ENCODE measurements at places on chromosomes 2 and 18.

DNA sequence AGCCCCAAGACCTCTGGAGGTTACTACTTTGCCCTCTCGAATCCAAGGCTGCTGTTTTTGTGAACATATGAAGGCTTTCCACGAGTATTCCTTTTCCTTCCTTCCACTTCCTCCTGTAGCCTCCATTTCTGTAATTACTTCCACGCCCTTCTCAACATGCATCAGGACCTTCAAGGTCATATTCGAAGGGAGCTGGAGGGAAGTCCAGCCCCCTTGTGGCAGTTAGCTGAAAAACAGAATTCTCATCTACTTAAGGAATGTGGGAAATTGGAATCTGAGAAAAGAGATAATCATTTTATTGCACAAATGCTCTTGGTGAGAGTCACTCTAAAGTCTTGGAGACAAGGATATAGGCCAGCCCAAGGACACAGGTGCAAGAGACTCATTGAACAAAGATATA, 1000.2 kb downstream of the TDRD15 start:
- DNase-seq = no peak

DNA sequence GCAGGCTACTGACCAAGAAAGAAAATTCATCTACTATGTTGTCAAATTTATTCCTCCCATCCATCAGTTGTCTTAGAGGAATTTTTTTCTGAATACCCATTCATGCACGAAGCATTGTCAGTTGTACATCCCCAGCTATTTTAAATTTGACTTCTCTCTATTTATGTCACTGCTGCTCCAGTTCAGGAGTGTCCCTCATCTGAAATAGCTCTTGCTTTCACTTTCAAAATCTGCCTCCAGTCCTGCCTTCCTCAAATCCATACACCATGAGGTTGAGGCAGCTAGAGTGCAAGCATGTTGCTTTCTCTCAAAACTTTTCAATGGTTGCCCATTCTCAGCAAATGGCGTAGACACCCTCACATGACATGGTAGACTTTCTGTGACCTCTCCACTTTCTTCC, 335.4 kb upstream of the CDH2 start:
- DNase-seq = no peak

DNA sequence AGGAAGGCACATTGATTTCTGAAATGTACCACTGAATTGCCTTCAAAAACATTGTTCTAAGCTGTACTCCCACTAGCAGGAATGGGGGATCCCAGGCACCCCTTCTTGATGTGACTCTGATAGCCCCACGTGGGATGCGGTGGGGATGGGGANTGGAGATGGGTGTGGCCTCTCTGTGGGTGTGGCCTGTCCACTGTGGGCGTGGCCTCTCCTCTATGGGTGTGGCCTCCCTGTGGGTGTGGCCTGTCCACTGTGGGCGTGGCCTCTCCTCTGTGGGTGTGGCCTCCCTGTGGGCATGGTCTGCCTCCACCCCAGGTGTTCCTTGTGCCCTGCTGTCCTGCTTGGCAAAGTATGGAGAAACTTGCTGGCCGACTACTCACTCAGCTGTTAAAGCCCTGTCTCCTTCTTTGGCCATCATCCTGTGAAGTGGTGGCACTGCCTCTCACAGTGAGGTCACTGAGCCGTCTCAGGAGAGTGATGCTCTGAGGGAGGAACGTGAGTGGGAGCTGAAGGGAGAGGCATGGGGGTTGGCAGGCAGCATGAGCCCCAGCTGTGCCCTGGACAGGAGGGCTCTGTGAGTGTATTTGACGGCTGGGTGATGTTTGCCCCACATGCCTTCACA, 6.7 kb upstream of the PARD6G start:
- peak; percentile 35 for DNase-seq

DNA sequence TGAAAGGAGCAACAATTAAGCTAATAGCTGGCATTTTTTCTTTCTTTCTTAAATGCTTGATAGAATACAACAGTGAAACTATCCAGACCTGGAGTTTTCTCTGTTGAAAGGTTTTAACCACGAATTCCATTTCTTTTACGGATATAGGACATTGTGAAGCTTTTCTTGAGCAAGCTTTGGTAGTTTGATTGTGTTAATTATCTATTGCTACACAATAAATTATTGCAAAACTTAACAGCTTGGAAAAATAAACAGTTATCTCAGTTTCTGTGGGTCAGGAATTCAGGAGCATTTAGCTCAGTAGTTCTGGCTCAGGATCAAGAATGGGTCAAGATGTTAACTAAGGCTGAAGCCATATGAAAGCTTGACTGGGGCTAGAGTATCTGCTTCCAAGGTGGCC, 11.7 kb downstream of the PHOSPHO2 start:
- DNase-seq = peak; percentile 56

DNA sequence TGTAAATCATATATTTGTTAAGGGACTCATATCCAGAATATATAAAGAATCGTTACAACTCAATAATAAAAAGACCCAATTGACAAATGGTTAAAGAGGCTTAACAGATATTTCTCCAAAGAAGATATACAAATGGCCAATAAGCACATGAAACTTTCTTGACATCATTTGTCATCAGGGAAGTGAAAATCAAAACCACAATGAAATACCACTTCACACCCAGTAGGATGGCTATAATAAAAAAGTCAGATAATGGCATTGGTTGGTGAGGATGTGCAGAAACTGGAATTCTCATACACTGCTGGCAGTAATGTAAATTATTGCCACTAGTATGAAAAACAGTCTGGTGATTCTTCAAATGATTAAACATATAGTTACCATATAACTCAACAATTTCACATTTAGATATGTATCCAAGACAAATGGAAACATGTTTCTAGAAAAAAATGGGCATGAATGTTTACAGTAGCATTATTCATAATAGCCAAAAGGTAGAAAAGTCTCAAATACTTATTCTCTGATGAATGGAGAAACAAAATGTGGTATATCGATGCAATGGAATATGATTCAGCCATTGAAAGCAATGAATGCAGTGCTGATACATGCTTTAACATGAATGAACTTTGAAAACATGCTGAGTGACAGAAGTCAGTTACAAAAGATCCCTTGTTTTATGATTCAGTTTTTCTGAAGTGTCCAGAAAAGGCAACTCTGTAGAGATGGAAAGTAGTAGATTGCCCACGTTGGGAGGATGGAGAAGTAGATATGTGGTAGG, 304.6 kb upstream of the ZEB2 start:
- no peak for DNase-seq

DNA sequence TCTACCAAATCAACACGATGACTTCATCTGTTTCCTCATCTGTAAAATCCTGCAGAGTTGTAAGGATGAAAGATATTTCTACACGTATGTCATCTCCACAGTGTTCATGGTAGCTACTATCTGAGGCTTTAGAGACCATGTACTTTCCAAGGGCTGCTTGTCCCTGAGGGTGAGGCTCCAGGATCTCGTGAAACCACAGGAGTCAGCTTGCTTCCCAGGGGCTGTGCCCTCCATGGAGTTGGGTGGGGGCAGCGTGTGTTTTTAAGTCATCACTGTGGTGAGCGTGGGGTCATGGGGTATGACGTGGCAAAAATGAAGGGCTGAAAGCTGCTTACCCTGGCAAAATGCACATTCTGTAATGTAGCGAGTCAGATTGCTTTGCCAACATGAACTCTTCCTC, 81.6 kb downstream of the ASAP2 start:
- DNase-seq = peak; percentile 60

DNA sequence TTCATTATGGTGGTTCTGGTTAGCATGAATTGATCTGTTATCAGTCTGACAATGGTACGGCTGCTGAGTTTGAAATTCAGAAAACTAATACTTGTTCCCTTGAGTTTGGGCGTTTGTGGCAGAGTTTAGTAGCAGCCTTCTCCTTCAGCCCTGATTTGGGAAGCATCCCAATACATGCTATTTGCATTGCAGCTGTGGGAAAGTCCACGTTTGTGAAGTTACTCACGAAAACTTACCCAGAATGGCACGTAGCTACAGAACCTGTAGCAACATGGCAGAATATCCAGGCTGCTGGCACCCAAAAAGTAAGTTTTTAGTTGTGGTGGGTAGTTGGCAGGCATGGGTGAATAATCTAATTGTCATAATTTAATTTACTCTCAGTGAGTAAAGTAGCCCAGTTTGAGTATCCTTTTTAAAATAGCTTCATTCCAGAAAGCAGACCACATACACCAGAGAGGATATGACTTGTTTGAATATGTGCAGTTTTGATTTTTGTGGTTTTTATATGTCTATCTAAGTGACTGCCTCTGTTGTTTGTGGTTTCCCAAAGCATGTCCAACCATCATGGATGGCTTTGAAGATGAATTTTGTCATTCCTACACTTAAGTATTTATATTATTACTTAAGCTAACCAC, 12.2 kb downstream of the DGUOK start:
- no peak for DNase-seq

- no peak for DNase-seq
Observed at GRCh38 chr2:235692671-235693171, 198.9 kb downstream of the AGAP1 start.

DNA sequence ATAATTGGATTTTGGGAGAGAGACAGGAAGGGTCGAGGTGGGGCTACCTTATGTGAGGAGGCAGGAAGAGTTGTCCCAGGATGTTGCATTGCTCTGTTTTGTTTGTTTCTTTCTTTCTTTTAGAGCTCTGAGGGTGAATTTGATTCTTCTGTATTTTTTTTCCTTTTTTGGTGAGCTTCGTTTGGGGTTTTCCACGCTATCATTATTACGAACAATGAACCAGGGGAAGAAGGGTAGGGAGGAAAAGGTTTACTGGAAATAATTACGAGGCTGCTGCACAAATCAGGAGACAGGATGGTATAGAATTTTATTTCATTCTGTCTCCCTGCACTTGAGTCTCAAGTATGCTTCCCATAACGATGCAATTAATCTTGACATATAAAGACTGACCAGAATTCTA, 51.4 kb upstream of the ZNF516 start:
- no peak for DNase-seq
